ENCODE measurements at places on chromosomes 3 and 15.

DNA sequence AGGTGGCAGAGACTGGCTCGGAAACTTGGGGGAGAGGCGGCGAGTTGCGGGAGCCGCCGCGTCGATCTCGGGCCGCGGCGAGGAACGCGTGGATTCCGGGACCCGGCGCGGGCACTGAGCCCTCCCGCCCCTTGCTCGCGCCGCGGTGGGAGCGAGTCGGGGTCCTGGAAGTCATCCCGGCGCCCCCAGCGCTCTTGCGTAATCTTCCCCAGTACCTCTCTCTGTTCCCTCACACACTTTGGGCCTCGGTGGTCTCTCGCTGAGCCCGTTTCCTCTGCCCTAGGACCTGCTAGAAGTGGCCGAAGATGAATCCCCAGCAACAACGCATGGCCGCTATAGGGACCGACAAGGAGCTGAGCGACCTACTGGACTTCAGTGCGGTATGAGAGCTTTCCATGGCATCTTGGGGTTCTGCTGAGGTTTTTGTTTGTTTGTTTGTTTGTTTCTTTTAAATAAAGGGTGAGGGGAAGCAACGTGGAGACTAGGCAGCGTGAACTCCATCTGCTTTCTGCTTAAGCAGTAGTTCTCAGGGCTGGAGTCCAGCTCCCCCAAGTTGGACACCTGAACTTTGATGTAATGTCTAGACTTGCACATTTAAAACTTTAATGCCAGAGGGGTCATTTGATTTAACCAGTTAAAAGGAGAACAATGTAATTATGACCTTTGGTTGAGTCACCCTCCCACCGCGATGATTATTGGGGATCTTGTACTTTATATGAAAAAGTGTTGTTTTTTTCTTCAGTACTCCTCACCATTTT, 1.3 kb downstream of the TCF12 start:
- DNase-seq = no peak

DNA sequence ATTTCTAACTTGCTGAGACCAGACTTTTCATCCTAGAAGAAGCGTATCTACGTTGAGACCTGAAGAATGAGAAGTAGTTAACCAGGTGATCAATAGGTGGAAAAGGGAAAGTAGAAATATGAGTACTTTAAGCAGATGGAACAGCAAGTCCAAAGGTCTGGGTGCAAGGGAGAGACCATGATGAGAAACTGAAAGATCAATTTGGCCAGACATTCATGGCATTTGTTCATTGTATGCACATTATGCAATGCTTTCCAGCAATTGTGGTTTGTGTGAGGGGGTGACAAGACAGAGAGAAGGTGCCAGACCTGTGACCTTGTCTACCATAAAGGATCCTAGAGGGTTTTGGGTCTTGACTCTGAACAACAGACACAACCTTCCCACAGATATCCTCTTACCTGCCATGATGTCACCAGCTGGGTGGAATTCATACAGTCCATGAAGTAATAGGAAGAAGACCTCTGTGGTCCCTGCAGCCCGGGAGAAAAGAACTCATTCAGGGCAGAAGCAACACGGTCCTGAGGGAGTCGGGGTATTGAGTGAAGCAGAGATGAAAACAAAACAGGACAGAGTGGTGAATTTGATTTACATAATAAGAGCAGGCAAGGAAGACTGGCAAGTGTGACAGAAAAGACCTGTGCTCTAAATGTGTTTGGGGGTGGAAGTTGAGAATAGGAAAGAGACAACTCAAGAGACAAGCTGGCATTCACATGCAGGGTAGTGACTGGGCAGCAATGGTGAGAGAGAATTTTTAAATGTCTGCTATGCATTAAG, 63.4 kb upstream of the PSMD6 start:
- no peak for DNase-seq

DNA sequence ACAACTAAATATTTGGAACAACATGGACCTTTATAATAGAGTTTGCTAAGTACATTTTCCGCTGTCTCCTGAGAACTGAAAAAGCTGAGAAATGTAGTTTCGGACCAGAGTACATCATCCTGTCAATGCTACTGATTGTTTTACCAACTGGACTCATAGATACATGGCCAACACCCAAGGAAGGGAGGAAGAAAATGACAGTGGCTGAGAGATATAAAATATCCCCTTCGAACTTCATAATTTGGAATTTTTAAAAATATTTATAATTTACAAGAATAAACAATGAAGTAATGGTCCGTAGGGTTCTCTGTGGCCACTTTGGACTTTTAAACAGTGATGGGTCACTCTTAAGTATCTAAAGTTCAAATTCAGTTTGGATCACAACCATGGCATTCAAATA, 1042.7 kb downstream of the MCTP2 start:
- DNase-seq = no peak

DNA sequence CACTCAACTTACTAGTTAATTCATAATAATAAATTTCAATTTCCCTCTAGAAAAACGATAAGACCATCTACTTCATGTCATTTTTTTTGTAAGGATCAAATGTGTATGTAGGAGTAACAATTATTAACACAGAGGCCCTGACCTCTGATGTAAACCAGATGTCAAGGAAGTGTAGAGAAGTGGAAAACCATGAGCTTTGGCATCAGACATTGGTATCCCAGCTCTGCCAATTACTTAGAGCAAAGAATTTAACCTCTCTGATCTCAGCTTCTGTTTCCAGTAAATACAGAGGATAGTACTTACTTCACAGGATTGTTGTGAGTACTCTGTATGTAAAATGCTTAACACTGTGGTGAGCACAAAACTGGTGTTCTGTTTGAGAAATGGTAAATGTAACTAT, 17.5 kb downstream of the AQR start:
- no peak for DNase-seq

DNA sequence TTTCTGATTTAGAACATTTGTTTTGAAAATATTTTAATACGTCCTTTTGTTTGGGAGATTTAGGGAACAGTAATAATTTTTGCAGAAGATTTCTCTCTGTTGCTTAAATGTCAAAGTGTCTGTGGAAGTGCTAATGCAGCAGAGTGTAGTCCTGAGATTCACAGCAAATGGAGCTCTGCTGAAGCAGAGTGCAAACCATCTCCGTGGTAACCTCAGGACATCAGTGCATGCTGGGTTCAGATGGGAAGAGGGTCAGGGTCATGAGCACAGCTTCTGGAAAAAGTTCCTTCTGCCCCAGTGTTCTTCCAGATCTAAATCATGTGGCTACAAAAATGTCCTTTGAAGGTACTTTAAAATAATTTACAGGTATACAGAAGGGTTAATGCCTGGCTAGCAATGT, 39.9 kb upstream of the SLC9A9 start:
- no peak for DNase-seq

- DNase-seq = no peak
Measured at GRCh38 chr3:98259707-98260106, 4.3 kb upstream of the OR5H6 start.

- DNase-seq = no peak
Measured at GRCh38 chr3:151596940-151597339, 136.1 kb upstream of the IGSF10 start.

DNA sequence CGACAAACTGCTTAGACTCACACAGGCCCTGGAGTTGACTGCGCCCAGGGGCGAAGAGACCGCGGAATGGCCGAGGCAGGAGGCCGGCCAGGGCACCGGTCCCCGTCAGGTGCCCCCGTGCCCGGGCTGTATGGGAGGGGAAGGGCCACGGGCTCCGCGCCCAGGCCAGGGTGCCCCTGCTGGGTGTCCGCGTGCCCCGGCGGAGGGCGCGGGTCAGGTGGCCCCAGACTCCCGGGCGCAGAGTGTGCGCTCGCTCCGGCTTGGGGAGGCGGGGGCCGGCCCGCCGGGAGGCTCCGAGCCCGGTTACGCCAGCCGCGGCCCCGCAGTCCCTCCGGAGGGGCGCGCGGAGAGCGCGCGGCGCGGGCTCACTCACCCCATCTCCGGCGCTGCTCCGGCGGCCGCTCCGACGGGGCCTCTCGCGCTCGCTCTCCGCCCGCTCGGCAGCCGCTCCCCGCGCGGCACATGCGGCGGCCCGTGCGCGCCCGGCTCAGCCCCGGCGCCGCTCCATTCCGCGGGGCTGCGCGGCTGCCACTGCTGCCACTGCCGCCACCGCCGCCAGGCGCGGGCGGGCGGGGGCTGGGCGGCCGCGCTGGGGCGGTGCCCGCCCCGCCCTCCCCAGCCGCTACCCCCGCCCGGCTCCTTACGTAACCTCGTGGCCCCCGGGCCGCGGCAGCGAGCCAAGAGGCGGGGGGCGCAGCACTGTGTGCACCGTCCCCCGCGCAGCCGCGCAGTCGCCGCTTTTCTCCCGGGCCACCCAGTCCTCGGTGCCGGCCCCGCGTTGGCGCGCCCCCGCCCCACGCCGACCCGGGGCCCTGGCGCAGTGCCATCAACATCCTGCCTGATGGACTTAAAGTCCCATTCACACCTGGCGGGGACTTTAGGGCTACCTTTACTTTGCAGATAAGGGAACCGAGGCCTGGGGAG, at the start of gene HOMER2:
TSS of gene HOMER2 (minus strand) at position 563 of the 924 bp plus-strand sequence. CDS start at position 378, 185 bp downstream.
- DNase-seq = no peak

DNA sequence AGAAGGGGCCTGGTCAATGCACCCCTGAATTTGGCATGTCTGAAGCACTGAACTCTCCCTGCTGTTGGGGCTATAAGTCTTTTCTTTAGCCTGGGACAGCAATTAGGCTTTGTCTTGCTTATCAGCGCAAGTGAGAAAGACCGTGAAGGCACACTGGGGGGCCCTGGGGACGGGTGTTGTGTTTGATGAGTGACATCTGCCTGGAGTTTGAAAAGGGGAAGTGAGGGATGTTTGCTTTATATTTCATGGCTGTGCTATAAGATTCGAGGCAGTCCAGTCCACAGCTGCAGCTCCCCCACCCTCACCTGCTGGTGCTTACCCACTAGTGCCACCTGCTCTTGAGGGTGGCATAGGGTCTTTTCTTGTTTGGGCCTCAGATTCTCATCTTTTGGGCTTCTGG, 44.8 kb downstream of the CEMIP start:
- no peak for DNase-seq

DNA sequence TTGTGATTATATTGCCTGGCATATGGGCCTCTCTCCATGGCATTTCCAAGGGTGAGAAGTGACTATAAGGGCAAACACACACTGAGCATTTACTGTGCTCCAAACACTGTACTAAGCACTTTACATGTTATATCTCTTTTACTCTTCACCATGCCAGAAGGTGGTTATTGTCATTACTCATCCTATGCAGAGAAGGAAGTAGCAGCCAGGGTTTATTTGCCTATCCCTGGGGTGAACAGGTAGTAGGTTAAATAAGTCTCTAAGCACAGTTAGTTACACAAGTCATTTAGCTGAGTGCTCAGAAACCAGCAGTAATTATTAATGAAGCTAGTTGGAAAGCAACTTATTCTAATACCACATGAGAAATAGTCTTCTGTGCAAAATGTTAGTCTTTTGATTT, 109.9 kb upstream of the SYNPR start:
- no peak for DNase-seq

DNA sequence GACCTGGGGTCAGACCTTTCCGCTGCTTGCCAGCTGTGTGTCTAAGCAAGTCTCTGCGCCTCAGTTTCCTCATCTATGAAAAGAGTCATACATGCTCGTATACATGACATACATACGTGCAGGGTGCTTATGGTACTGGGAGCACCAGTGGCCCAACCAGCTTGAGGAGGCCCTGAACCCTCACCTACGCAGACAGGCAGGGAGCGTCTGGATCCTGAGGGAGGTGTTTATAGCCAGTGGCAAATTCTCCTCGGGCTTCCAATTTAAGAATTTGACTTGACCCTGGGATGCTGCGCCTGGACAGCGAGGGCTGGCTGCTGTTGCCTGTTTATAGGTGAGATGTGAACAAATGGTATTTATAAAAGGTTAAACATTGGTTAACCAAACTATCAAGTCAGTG, 17.7 kb upstream of the FGD5 start:
- DNase-seq = no peak

- DNase-seq = no peak
Measured at GRCh38 chr3:46132565-46132964, 75.5 kb downstream of the CCR1 start.

DNA sequence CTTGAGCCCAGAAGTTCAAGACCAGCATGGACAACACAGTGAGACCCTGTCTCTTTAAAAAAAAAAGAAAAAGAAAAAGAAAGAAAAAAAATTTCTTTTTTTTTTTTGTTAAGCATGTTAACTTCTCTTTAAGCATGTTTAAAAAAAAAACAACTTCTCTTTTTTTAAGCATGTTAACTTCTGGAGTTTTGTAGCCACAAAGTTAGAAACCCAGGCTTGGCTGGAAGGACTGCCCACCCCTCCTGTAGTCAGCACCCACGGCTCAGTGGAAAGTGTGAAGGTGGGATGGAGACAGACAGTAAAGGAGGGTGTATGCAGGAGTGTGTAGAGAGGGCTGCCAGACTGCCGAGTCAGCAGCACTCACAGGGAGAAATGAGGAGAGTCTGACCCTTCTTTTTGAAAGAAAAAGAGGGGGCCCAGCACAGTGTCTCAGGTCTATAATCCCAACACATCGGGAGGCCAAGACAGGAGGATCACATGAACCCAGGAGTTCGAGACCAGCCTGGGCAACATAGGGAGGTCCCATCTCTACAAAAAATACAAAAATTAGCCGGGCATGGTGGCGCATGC, 33.2 kb downstream of the GOLGA8S start:
- DNase-seq = no peak

DNA sequence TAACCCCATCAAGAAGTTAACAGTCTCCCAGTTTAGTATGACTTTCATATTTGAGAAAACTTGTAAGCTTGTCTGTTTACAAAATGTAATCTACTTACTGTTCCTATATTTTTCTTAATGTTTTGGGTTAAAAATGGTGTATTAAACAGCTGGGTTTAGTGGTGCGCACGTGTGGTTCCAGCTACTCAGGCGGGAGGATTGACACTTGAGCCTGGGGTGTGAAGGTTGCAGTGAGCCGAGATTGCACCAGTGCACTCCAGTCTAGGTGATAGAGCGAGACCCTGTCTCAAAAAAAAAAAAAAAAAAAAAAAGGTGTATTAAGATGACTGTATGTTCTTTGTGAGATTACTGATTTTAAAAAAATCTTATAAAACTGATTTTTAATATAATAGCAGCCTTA, 69.3 kb downstream of the BBX start:
- DNase-seq = no peak

DNA sequence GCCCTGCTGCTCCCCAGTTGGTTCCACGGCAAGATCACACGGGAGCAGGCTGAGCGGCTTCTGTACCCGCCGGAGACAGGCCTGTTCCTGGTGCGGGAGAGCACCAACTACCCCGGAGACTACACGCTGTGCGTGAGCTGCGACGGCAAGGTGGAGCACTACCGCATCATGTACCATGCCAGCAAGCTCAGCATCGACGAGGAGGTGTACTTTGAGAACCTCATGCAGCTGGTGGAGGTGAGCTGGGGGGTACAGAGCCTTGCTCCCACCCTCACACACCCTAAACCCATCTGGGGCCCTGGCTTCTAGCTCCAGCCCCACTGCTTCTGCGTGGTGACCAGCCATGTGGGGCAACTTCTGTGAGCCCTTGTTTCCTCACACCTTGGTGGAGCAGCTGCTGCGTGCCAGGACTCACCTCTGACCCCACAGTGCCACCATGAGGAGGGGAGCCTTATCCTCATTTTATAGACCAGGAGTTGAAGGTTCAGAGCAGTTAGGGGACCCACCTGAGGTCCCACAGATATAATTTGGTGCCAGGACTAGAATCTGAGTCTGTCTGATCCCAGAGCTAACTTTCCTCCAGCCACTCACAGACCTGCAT, 13.3 kb upstream of the LMAN1L start:
- DNase-seq = no peak
